ENCODE measurements at places on chromosomes 12 and 14.
A peak's percentile ranks its signal among the peaks of the same experiment; 100 is the strongest.

GRCh38 chr12:753611-754472 lies 1.5 kb downstream of the WNK1 start:
- DNase-seq, result peak; percentile 15

- no peak for DNase-seq
Observed at GRCh38 chr14:61899497-61899896, 137.3 kb downstream of the SNAPC1 start.

DNA sequence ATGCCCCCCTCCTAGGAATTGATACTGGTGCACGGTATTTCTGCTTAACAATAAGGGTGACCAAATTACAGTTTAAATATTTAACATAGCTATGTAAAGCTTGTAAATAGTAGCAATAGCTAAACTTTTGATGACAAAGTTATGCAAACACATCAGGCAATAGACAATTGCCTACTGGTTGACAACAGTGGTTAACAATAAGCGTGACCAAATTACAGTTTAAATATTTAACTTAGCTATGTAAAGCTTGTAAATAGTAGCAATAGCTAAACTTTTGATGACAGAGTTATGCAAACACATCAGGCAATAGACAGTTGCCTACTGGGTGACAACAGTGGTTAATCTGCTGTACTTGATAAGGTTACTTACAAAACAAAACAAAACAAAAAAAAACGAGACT lies 886.5 kb upstream of the FLRT2 start:
- DNase-seq, result no peak

- DNase-seq, result no peak
Observed at GRCh38 chr12:24424889-24425600, 475.6 kb upstream of the SOX5 start.

- no peak for DNase-seq
Observed at GRCh38 chr14:53411125-53411524, 258.0 kb upstream of the DDHD1 start.

Measured in head of caudate nucleus (tissue), 42 donors.